ENCODE measurements at places on chromosomes 11 and 22. TPM values are rescaled to one million over a fixed set of nuclear protein-coding genes. Genes with fewer than 3 reads are reported as not detected.

DNA sequence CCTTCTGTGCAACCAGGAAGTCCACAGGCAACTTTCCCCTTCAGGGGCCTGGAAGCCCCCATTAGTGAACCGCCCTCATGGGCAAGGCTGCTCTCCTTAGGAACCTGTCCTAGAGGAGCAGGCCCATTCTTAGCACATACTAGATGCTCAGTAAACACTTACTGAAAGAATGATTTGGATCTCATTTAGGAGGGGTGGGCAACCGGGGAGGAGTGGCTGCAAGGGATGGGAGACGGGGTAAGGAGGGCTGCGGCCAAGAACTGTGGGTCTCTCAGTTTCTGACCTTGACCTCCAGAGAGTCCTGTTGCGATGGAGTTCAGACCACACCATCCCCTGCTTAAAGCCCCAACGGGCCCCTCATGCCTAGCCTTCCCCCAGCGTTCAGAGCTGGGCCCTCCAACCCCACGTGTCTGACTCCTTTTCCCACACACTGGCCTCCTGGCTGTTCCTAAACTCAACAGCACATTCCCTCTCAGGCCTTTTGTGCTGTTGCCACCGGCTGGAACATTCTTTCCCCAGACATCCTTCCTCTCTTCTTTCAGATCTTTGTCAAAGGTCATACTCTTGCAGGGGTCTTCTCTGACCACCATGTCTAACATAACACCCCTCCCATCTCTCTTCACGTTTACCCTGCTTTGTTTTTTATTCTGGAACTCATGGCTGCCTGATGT lies 20.7 kb upstream of the PICK1 start:
- no peak for DNase-seq

GRCh38 chr11:43770173-43770572 lies 89.6 kb downstream of the HSD17B12 start:
- DNase-seq, result no peak

- DNase-seq, result no peak
These were observed 219.4 kb downstream of the DBX1 start for GRCh38 chr11:19940831-19941230.

- no peak for DNase-seq
These were observed 90.7 kb downstream of the SNX19 start for GRCh38 chr11:130825561-130825960.

DNA sequence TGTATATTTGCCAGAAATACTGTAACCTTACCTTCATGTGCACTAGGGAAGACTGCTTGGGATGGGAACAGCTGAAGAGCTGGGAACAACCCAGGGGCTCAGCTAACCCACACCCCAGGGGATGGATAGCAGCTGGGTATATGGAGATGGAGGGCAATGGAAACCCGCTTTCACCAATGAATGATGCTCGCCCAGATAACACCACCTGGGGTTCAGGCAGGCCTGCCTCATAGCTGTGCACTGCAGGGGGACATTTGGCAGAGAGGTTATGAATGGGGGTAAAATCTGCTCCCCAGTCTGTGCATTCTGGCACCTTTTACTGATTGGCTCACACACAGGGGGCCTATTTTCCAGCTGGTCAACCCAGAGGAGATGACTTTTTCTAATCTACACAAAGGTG lies 170.7 kb downstream of the CHST1 start:
- DNase-seq, result no peak

- no peak for DNase-seq
These were observed 99.0 kb upstream of the NNMT start for GRCh38 chr11:114196997-114197703.

The CD3D gene
- total RNA-seq, result 476 TPM

GRCh38 chr22:26672060-26672471 lies 14.7 kb downstream of the MIAT start:
- DNase-seq, result no peak

The SCGB1C1 gene
- total RNA-seq, result not detected

DNA sequence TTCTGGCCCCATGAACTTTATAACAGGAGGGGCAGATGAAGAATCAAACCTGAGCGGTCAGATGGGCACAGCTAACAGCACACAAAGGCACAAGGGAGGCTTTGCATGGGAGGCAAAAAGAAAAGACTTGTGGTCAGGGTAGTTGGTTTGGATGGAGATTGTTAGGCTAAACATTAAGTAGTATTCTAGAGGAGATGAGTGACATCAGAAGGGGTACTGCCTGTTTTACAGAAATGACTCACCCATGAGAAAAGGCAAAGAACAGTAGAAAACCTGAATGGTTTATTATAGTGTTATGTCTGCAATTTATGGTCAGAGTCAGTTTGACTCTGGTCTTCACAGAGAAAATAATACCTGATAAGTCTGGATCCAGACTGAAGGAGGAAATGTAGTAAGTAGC lies 129.8 kb upstream of the KIRREL3 start:
- no peak for DNase-seq

GRCh38 chr11:75878933-75879332 lies 63.9 kb downstream of the UVRAG start:
- DNase-seq, result no peak
